ENCODE measurements at places on chromosomes 13 and 19.

GRCh38 chr19:11612816-11613511, 15.7 kb downstream of the ZNF627 start:
- DNase-seq, result no peak

DNA sequence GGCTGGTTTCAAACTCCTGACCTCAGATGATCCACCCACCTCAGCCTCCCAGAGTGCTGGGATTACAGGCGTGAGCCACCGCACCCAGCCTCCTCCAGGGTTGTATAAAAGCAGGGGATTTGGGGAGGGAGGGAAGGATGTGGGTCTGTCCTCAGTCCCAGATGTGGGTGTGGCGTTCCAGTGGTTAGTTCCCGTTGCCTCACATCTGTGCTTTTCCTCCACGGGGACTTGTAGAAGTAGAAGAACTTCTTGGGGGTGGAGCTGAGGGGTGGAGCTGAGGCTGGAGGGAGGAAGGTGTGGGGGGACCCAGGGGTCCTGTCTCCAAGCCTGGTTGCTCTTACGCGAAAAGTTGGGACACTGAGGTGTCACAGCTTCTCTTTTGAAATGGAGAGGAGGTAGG, 514 bp upstream of the MCEMP1 start:
- DNase-seq, result no peak

- no peak for DNase-seq
Observed at GRCh38 chr13:36026531-36026930, 104.7 kb downstream of the DCLK1 start.

GRCh38 chr13:38180126-38180525, 169.5 kb upstream of the UFM1 start:
- no peak for DNase-seq

DNA sequence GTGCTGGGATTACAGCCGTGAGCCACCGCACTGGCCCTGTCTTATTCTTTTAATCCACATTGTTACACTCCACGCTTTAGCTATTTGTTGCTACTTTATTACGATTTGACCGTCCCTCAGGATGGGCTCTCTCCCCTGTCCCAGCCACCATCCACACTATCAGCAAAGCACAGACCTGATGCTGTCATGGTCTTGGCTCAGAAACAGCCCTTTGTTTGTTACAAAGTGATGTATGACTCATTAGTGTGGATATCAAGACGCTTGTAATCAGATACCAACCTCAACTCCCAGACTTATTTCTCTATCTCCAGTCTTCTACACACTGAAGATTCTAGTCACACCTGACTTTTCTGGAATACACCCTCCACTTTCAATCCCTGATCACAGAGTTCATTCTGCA, 84.6 kb upstream of the FREM2 start:
- no peak for DNase-seq

- DNase-seq, result no peak
Observed at GRCh38 chr19:43895727-43896308, 39.3 kb downstream of the ZNF45 start.

DNA sequence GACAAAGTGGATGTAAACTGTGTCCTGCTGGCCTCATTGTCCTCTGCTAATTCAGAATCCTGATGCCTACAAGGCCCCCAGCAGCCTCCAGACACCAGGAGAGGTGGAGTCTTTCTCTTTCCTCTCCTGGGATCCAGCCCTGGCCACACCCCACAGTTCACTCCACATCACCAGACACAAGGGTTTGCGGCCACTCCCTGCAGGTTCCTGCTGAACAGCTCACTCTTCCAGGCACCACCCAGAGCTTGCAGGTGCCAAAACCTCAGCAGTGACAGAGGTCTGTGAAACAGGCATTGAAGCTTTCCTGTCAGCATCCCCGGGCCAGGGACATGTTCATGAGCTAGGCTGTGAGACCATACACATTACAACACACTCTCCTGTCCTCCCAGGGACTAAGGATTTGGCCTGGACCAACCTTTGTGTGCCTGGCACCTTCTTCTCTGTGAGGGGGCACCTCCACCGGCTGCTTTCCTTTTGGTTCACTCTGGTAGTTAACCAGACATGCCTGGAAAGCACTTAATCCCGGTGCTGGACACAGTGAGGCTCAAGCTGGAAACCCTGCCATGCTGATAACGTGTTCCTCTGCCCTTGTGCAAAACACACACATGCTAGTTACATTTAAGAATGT, 11.1 kb upstream of the ATP12A start:
- DNase-seq, result no peak

DNA sequence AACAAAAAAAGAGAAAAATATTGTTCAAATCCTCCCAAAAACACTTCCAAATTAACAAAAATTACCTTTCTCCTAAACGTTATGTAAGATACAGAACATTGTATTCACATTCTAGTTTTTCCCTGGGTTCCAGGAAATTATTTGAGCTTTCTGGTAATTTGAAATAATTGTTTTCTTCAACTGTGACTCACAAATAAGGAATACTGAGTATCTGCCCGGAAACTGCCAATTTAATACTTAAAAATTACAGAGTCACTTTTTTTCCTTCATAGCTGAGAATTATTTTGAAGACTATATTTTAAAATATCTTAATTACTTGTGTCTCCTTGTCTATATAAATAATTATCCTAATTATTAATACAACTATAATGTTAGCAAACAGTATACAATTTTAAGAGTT, 709.0 kb upstream of the ARGLU1 start:
- DNase-seq, result no peak

GRCh38 chr13:98780451-98780850, 28.0 kb upstream of the SLC15A1 start:
- DNase-seq, result no peak

GRCh38 chr13:88806438-88806837, 1135.3 kb downstream of the SLITRK5 start:
- DNase-seq, result no peak

GRCh38 chr13:51002736-51003135, 93.1 kb downstream of the RNASEH2B start:
- no peak for DNase-seq

GRCh38 chr19:4650159-4650558, 10.8 kb downstream of the TNFAIP8L1 start:
- no peak for DNase-seq

DNA sequence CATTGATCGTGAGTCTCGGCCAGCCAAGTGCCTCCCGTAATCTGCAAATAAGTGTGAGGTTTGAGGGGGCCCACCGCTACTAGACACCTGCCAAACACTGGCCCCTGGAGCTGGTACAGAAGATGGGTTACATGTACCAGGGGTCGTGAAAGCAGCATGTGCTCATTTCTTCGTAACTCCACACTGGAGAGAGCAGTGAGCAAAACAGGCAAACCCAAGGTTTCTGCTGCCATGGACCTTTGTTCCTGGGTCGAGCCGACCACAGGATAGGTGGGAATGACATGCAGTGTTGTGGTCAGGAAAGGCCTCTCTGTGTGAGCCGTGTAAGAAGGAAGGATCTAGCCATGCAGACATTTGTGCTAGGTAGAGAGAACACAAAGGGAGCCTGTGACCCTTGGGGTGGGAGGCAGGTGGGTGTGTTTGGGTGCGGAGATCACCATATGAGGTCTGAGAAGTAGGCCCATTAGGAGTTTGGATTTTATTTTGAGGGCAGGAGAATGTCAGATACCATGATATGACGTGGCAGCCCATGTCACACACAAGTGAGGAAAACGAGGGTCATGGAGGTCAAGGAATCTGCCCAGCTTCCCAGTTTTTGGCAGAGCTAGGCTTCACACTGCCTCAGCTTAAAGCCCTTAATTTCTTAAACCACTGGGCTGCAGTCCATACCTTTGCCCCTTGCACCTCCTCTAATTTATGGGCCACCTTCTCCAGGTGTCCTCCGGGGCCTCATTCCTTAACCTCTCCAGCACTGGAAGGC, 919 bp downstream of the GTF3A start:
- DNase-seq, result no peak

GRCh38 chr13:31835932-31836331, 96.6 kb downstream of the RXFP2 start:
- no peak for DNase-seq

DNA sequence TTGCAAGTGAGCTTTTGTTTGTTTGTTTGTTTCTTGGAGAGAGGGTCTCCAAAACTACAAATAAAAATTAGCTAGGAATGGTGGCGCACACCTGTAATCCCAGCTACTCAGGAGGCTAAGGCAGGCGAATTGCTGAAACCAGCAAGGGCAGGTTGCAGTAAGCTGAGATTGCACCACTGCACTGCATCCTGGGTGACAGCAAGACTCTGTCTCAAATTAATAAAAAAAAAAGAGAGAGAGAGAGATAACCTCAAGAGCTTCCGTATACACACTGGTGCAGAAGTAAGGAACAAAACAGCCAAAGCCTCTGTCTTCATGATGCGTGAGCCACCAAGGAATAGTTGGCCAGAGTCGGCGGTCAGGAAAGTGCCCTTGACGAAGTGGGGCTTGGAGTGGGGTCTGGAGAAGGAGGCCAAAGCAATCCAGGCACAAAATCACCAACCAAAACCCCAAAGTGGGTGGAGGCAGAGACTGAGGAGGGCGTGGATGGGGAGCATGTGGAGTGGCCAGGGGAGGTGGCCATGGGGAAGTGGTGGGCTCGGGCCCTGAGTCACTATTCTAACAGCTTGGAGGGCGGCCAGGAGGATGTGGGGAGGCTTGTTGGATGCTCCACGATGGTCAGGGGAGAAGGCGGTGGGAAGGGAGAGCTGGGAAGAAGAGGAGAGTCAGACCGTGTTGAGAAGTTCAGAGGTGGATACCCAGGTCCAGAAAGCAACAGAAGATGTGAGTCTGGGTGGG, 21.2 kb upstream of the TOMM40 start:
- DNase-seq, result no peak

- DNase-seq, result no peak
Observed at GRCh38 chr13:100620792-100621191, 32.2 kb upstream of the GGACT start.

DNA sequence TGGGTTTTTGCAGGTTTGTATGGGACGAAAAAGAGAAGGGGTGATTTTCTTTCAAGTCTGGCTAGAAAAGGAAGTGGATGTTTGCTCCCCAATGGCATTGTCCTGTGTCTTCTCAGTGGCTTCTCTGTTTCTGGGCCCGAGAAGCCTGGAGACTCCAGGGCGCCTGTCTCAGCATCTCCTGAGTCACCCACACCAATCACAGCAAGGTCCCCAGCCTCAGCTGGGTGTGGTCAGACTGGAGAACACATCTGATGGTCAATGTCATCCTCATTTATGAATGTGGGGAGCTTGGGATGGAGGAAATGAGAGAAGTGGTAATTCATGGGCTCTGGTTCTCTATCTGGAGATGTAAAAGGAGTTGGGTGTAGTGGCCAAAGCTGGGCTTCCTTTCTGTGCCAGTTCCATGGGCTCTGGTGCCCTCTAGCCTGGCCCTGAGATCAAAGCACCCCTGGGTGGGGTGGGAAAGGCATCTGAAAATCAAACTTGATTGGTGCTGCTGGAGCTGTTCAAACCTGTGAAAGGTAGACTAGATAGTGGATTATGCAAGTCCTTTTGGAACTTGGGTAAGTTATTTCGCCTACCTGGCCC, 13.4 kb downstream of the RASL11A start:
- DNase-seq, result no peak

- no peak for DNase-seq
Observed at GRCh38 chr13:113357529-113357928, 6.4 kb downstream of the GRTP1 start.

- DNase-seq, result no peak
Observed at GRCh38 chr13:113528813-113529180, 38.3 kb upstream of the DCUN1D2 start.

GRCh38 chr13:77333594-77333993, 6.7 kb upstream of the MYCBP2 start:
- DNase-seq, result no peak

GRCh38 chr13:30319655-30320054, 12.3 kb upstream of the KATNAL1 start:
- DNase-seq, result no peak

DNA sequence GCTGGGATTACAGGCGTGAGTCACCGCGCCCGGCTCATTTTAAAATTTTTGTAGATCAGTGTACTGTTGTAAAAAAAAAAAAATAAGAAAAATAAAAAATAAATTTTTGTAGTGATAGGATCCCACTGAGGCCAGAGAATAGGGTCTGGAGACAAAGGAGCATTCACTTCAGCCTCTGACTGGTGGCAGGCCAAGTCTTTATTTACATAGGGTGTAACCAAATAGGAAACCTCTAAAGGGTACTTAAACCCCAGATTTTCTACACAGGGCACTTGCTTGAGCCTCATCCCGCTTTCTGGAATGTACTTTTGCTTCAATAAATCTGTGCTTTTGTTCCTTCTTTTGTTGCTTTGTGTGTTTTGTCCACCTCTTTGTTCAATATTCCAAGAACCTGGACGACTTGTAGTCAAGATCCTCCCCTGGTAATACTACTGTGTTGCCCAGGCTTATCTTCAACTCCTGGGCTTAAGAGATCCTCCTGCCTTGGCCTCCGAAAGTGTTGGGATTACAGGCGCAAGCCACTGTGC, 2.1 kb upstream of the PDCD2L start:
- no peak for DNase-seq

GRCh38 chr13:24802074-24802473, 38.1 kb downstream of the RNF17 start:
- DNase-seq, result no peak

DNA sequence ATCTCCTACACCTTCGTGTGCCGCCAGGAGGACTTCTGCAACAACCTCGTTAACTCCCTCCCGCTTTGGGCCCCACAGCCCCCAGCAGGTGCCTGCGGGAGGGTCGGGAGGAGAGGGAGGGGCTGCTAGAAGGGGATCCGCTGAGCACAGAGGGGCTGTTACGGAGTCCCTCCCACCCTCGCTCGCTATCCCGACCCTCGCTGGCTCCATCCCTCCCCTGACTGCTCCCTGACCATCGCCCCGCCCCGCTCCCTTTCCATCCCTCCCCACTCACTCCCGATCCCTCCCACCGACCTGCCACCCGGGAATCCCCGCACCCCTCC, 780 bp downstream of the CD177 start:
- DNase-seq, result no peak

DNA sequence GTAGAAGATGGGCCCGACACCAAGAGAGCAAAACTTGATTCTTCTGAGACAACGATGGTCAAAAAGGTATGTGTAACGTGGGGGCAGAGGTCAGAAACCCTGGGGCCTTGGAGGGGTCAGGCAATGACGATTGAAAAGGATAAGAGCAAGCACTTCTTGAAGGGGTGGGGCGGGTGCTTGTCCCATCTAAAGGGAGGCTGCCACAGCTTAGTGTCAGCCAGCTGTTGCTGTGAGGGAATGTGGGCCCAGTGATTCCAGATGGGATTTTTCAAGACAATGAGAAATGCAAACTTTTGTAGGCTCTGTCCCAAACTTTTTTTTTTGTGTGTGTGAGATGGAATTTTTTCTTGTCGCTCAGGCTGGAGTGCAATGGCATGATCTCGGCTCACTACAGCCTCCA, 24.5 kb downstream of the SAE1 start:
- DNase-seq, result no peak
